Fibroblast of skin of right quadriceps (primary cell): ENCODE measurements at places on chromosomes 4 and X.

DNA sequence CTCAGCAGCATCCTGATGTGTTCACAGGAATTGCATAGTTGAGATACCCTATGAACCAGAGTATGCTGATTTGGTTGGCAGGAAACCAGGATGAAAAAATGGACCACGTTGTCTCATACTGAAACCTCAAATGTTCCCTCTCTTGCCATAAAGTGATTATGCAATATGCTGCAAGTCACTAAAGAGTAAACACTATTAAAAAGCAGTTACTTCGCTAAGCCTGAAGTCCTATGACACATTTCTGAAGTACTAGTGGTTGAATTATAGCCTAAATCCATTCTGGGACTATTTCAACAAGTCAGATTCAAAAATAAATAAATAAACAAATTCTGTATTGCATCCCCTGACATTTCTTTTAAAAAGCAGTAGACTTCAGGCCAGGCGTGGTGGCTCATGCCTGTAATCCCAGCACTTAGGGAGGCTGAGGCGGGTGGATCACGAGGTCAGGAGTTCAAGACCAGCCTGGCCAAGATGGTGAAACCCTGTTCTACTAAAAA is 106.0 kb upstream of the NAP1L5 start:
- DNase-seq: peak; percentile 92

DNA sequence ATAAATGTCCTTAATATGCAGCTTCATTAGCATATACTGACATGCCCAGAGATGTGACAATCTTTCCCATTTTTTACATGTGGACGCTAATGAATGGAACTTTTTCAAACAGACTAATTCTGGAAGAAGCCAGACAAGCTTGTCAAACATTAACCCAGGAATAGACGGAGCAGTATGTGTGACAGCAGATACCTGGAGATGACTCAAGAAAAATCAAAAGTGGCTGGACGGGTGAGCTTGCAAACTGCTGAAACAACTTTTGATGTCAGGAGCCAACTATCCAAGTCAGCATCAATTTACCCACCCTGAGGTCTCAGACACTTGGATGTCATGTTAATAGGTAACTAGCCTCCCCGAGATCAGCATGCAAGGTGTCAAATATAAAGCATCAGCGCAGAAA is 183.0 kb downstream of the PACRGL start:
- no peak for DNase-seq

DNA sequence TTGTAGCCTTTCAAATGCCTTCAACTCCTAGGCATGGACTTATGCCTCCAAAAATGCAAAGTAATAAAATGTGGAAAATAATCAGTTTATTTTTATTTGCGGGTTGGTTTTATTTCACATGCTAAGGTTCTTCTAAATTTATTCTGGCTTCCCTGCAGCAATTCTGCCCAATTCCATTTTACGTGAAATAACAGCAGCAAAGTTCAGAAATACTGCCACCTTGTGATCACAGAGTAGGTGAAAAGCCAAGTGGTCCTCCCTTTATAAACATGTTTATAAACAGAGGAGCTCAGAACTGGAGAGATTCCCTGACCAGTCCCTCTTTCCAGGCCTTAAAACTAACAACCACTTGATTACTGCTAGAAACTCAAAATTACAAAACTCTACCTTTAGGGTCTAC is 14.7 kb upstream of the DCHS2 start:
- peak; percentile 21 for DNase-seq

- no peak for DNase-seq
Measured at GRCh38 chr4:40570348-40571077, 59.2 kb downstream of the RBM47 start.

DNA sequence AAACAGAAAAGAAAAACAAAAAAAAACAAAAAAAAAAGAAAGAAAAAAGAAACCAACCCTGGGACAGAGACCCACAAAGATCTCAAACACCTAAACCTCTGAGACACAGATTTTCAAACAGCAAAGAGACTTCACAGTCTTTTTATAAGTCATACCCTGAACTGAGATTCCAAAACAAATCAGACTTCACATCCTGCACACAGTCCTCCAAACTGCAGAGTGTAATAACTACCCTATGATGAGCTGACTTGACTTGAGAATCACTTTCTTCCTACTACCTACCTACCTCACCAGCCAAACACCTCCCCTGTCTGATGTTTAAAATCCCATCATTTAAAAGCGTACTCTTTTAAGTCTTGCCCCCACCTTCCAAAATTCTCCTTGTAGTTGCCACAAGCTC is 25.2 kb upstream of the GLOD5 start:
- DNase-seq: no peak
